NCI-H1048 (cell line): ENCODE measurements at places on chromosomes 2 and 18.
A peak's percentile ranks its signal among the peaks of the same experiment; 100 is the strongest.

DNA sequence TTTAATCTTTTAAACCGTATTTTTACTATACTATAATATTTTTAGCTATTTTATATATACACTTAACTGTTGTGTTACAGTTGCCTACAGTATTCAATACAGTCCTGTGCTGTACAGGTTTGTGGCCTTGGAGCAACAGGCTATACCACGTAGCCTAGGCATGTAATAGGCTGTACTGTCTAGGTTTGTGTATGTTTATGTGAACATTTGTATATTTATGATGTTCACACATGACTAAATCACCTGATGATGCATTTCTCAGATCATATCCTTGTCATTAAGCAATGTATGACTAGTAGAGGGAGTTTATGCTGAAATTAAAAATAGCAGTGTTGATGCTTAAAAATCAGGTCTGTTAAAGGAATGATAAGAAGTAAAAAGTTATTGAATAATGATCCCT, 92.3 kb upstream of the RANBP2 start:
- no peak for DNase-seq

GRCh38 chr18:36693931-36694620, 134.7 kb downstream of the TPGS2 start:
- no peak for DNase-seq

DNA sequence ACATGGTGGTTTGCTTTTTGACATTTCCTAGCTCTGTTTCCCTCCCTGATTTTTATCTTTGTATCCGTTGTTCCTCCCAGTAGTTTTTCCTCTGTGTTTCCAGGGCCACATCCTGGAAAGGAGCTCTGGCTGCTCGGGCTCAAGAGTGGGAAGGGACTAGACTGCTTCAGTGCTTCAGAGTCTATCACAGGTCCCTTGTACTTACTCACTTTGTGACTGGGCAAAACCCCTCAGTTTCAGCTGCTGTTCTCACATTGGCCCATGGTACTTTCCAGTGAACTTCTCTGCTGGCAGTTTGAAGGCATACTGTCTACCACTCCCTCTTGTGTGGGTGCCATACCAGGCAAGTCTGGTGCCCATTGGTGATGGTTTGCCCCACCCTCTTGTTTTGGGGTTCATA, 7.5 kb upstream of the STAMBP start:
- no peak for DNase-seq

DNA sequence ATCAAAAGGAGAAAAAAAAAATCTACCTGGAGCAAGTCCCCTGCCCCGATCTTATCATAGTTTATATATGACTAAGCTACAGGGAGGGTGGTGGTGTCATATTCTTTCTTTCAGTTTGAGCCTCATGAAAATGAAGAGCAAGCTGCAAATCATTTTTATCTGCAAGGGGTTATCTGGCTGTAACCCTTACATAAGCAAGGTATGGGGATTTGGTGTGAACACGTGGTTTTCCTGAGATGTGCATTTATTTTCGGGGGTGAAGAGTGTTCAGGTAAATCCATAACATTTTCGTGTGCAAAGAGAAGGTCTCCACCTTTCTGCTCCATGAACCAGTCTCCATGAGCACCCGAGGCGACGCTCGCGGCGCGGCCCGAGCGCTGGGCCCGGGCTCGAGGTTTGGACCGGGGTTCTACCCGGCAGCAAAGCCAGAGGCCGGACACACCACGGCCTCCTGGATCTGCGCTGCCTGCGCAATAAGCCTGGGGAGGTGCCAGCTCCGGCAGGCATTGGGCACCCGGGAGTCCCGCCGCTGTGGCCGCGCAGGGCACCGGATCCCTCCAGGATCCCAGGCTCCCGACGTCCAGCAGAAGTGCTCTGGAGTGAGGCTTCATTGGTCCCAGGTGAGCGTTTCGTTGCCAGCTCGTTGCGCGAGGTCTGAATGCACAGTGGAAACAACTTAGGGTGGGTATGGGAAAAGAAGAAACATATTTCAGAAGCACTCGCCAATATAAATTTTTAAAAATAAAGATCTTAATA, 36.1 kb upstream of the GPD2 start:
- no peak for DNase-seq

DNA sequence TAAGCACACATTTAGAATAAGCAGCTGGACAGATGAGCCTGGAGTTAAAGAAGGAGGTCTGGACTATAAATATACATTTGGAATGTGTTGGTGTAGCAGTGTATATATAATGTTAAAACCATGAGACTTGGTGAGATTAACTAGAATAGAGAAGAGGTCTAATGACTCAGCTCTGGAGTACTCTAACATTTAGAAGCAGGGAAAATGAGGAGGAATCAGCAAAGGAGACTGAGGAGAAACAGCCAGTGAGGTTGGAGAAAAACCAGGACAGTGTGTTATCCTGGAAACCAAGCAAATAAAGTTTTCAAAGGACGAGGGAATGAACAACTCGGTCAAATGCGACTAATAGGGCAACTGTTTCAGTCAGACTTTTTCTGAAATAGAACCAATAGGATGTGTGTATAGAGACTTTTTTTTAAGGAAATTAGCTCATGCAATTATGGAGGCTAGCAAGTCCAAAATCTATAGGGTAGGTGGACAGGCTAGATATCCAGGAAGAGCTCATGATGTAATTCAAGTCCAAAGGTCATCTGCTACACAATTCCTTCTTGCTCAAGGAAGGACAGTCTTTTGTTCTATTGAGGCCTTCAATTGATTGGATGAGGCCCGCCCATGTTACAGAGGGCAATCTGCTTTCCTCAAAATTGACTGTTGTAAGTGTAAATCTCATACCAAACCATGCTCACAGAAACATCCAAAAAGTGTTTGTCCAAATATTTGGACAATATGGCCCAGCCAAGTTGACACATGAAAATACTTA, 10.8 kb upstream of the SESTD1 start:
- no peak for DNase-seq

DNA sequence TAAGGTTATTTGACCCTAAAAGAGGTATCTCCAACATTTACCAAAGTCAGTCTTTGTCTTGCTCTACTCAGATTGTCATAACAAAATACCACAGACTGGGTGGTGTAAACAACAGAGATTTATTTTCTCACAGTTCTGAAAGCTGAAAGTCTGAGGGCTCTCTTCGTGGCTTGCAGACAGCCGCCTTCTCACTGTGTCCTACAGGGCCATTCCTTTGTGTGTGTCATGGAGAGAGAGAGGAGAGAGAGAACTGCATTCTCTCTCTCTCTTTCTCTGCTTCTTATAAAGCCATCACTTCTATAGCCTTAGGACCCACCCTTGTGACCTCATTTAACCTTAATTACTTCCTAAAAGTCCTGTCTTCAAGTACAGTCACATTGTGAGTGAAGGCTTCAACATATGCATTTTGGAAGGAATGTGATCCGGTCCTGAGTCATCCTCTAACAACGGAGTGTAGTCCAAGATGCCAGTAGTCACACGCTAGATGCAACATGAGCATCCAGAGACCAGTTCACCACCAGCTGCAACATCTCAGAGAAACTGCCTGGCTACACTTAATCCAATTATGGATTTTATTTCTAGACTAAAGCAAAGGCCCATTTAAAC, 130.2 kb downstream of the CD226 start:
- no peak for DNase-seq

DNA sequence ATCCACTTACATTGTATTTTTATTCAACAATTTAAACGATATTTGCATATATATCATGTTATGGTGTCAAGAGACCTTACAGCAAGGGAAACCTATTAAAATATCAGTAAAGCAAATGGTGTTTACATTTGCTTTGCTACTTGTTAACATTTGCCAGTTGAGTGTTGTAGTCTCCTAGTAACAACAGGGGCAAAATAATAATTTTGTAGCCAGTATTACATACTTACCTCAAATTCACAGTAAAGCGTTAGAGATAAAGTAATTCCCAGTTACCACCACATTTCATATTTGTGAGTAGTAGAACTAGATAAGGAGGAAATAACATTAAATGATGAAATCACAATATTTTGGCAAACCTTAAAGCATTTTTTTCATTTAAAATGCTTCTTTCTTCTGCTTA, 71.3 kb downstream of the FASTKD2 start:
- no peak for DNase-seq

- DNase-seq = no peak
Measured at GRCh38 chr2:43984533-43984932, 11.3 kb downstream of the LRPPRC start.

GRCh38 chr2:52414561-52415295, 1352.9 kb upstream of the CHAC2 start:
- no peak for DNase-seq

DNA sequence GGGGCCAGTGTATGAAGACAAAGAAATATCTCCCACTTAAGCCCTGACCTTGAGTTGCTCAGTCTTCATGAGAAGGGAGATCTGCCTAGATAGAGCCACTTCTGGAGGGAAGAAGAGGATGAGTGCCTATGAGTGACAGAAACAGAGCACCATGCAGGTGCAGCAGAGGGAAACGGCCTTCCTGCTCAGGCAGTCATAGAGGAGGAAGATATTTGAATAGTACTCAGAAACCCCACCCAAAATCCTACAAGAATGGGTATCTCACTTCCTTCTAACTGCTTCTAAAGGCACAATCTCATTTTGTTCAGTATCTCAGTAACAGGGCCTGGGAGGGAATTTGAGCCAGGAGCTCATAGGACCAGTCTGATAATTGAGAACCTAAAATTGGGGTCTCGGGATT, 339.3 kb downstream of the ALK start:
- DNase-seq = no peak

GRCh38 chr2:125408874-125409538, 1247.0 kb upstream of the GYPC start:
- DNase-seq = no peak

DNA sequence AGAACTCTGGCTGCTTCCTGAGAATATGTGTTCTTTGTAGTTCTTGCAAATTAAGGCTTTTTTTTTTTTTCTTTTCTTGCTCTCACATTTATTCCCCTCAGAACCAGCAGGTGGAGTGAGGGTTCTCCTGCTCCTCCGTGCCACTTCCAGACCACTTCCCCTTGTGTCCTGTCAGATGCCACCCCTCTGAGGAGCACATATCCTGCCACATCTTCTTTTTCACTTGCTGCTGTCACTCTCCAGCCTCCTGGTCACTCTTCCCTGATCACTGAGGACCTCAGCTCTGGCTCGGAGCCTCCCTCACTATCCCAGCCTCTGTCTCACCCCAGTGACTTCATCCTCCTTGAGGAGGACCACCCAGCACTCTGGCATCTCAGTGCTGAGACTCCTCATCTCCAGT, 100.5 kb downstream of the TACR1 start:
- DNase-seq = no peak

DNA sequence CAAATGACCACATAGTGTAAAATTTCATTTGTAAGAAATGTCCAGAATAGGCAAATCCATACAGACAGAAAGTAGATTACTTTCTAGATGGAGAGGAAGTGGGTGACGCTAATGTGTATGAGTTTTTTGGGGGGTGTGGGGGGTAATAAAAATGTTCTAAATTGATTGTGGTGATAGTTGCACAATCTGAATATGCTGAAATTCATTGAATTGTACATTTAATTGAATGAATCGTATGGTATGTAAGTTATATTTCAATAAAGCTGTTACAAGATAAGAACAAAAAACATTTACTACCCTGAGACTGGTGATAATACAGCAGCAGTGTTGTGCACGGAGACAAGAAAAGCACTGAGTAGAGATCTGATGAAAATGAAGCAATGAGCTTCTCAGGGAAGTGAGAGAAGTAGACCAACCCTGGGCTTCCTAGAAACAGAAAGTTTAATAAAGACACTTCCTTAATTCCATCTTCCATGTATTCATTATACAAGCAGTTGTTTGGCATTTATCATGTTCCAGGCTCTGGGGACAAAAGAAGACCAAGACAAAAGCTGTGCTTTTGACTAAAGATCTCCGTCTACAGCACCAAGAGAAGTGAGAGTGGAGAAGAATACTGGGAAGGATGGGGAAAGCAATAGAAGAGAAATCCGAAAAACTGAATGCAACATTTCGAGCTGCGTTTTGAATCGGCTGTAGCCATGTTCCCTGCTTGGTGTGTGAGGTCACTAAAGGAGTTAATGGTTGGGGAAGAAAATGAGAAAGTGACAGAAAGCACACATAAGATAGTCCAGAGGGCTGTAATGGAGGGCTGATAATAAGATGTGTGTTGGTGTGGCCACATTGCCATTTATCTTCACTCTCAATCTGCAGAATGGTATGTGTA, 1.8 kb upstream of the PDE11A start:
- DNase-seq = no peak

GRCh38 chr2:175036582-175037018, 31.4 kb upstream of the CHN1 start:
- no peak for DNase-seq

- no peak for DNase-seq
Measured at GRCh38 chr2:159046966-159047365, 78.5 kb downstream of the TANC1 start.

GRCh38 chr2:102245266-102246151, 58.7 kb downstream of the IL1RL2 start:
- DNase-seq = no peak

GRCh38 chr2:16608661-16609643, 56.7 kb downstream of the CYRIA start:
- peak; percentile 11 for DNase-seq

DNA sequence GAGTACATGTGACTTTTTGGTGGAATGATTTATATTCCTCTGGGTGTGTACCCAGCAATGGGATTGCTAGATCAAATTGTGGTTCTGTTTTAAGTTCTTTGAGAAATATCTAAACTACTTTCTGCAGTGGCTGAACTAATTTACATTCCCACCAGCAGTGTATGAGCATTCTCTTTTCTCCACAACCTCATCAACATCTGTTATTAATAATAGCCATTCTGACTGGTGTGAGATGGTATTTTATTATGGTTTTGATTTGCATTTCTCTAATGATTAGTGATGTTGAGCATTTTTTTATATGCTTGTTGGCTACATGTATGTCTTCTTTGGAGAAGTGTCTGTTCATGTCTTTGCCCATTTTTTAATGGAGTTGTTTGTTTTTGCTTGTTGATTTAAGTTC, 267.4 kb upstream of the NT5C1B start:
- DNase-seq = no peak

GRCh38 chr2:46545015-46545839, 65.9 kb downstream of the TMEM247 start:
- DNase-seq = no peak

DNA sequence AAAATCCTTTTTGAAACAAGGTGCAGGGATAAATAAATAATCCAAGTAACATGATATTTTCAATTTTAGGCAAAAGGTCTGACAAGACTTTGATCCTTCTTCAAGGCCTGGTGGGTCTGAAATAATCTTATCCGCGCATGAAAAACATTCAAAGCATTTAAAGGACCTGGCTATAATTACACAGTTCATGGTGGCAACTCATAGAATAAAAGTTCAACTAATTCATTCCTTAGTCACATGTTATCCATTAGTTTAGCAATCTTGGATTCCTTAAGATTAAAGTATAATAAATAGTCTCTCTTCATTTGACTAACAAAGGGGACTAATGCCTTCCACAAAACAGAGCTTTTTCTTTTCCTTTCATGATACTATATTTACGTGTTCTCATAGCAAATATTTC, 21.0 kb upstream of the SLC38A11 start:
- no peak for DNase-seq
